Right lobe of liver (tissue), 6 donors: ENCODE measurements at places on chromosomes 16 and 17. TPM values are rescaled to one million over a fixed set of nuclear protein-coding genes. Genes with fewer than 3 reads are reported as not detected.

DNA sequence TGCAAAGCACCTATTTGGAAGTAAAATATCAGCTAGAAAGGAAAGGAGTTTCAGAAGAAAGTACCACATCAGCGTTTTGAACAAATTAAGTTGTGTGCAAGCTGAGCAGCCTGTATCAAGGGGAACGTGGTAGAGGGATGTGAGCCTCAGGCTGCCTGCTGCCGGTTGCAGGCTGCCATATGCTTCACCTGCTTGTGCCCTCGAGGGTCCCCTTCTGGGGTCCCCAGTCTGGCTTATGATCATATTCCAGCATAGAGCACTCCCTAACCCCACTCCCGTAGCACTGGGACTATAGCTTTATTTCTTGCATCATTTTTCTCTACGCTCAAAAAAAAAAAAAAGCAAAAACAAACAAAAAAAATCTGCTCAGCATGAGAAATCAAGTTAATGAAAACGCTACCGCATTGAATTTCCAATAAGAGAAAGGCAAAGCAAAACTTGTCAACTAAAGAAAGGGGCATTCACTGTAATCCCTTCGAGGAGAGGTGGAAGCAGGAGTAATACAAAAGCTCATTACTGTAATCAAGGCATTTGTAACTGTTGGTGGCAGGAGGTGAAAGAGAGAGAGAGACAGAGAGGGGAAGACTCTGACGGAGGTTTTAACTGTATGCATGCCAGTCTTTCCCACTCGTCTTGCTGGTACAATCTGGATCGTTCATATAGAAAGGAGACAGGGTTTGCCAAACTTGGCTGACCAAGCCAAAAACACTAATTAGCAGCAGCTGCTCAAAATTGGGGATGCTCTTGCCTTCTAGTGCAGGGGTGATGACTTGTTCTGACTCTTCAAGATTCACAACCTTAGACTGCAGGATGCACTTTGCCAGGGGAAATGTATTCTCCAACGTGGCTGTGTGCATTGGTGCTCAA is 258.2 kb upstream of the HSBP1 start:
- DNase-seq, result no peak

GRCh38 chr16:3089717-3090592 is 9.1 kb downstream of the ZSCAN10 start:
- DNase-seq, result peak; percentile 45

DNA sequence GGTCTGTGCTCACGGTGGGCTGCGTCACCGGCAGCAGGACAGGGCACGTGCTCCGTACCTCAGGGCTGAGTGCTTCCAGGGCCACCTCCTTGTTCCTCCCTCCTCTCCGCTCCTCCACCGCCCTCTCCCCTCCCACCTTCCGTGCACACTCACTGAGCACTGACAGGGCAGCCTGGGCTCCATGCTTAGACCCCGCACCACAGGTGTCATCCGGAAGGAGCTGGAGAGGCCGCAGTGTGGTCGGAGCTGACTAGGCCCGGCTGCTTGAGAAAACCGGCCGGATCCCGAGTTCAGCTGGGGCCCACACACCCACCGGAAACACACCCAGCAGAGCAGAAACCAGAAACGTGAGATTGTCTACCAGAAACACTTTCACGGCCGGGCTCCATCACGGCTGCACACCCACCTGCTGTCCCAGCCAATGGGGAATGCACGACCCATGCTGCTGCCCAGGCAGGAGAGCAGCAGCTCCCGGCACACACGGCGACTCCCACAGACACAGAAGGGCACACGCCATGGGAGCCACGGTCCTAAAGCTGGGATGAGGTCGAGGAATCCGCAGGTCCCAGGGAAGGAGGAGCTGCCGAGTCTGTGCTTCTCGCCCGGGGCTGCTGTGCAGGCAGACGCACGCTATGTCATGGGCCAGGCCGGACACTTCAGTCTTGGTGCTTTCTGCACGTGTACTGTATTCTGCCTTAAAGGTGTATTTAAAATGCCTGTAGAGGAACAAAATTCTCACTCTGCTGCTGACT is 55.0 kb upstream of the ZNF469 start:
- no peak for DNase-seq

The TMIGD1 gene
- total RNA-seq, result not detected

DNA sequence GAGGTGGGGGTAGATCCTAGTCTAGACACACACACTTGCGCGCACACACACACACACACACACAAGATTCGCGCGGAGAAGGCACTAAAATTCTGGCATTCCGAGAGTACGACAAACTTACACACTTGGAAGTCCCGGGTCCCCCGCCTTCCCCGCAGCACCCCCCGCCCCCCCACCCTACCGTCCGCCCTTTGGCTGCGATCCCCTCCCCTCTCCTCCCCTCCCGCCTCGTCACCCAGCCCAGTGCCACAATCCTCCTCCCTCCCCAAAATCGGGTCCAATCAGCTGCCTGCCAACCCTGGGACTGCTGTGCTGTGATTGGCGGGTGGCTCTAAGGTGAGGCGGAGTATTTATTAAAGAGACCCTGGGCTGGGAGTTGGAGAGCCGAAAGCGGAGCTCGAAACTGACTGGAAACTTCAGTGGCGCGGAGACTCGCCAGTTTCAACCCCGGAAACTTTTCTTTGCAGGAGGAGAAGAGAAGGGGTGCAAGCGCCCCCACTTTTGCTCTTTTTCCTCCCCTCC is at the start of gene SOX9:
TSS of gene SOX9 (plus strand) at position 379 of the 522 bp plus-strand sequence. CDS start 372 bp downstream, outside the sequence.
- DNase-seq, result peak; percentile 85

GRCh38 chr16:78816499-78817195 is 717.2 kb downstream of the WWOX start:
- DNase-seq, result no peak

GRCh38 chr16:73778887-73779286 is 517.7 kb upstream of the PSMD7 start:
- no peak for DNase-seq

DNA sequence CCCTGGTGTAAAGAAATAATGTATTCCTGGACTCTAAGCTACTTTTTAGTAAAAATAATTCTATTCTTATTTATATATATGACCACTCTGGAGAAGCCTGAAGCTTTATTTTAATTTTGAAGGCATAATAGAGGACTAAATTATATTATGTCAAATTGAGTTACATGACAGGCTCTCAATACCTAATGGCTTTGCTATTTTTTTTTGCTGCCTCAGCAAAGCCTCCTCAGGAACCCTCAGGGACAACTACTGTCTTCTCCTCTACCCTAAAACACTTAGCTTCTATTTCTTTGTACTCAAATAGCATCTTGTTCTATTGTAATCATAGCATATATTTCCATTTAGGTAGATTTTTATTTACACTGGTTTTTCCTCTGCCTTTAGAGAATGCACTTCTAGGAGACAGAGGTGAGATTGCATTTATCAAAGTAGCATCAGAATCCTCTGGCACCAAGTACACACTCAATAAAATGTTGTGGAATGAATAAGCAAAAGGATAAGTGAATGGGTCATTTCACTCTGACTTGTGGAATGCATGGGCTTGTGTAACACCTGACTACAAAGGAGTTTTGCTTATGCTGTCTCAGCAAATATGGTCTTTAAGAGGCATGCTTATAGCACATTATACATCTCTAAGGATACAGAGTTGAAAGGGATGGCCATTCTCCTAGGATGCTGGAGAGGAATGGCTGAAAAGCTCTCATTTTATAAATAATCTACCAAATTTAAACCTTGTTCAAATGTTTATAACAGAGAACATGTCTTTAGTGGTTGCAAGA is 605.2 kb downstream of the KCNJ2 start:
- no peak for DNase-seq

DNA sequence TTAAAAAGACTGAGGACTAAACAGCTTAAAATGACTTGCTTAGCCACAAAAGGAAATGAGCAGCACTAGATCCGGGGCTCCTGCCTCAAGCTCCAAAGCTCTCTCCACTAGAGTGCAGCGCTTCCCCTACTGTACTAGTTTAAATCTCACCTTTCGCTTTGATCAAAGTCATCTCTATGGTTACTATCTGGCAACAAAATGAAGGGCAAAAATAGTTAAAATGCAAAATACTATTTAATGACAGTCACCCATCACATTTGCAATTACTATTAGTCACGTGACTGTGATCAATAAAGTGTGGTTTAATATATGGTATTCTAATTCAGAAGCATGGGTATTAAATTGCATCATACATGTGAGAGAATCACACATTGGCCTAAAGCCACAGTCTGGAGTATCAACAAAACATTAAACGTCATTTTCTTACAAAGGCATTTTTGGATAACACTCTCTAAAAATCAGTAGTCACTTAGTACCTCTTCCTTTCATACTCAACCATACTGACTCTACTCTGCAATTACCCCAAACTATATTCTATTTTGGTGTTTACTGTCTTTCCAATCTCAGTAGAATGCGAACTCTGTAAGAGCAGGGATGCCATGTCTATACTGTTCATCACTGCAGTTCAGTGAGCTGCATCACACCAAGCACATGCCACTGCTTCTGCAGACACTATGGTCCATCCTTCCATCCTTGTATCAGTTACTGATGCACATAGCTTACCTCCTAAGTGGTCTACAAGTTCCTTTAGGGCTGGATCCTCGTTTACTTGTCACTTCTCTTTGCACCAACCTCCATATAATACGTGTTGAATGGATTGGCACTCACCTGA is 6.2 kb downstream of the PSMD12 start:
- no peak for DNase-seq

DNA sequence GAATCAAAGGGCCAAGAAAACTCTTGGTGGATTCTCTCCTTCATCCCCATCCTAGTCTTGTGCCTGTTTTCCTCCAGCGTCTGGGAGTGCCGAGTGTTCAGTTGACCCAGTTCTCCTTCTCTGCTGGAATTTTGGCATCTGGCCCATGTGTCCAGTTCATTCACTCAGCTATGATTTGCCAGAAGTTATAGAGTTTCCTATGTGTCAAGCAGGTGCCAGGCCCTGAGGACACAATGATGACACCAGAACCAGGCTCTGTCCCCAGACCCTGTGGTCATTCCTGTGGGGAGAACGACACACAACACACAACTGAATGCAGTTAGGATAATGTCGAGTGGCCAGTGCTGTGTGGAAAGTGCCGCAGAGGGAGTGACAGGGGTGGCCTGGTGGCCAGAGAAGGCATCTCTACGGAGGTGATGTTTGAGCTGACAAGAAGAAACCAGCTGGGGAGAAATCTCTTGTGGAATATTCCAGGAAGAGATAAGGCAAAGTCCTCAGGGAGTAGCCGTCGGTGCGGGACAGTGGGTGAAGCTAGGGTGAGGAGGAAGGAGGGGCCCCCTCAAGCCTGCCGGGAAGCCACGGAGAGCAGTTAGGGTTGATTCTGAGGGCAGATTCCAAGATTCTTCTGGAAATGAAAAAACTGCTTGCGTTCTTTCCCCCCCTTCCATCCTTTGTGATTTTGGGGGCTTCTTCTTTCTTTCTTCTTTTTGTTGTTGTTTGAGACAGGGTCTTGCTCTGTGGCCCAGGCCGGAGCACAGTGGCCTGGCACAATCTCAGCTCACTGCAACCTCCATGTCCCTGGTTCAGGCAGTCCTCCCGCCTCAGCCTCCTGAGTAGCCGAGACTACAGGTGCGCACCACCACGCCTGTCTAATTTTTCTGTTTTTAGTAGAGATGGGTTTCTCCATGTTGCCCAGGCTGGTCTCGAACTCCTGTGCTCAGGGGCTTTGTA is 35.8 kb upstream of the IL34 start:
- DNase-seq, result no peak

The CACNG1 gene
- not detected for total RNA-seq

GRCh38 chr16:50838165-50838564 is 96.3 kb downstream of the CYLD start:
- no peak for DNase-seq

- DNase-seq, result no peak
These were observed 32.8 kb downstream of the XYLT1 start for GRCh38 chr16:17437981-17438380.

- DNase-seq, result no peak
These were observed 1.5 kb downstream of the IRX5 start for GRCh38 chr16:54932021-54932660.

DNA sequence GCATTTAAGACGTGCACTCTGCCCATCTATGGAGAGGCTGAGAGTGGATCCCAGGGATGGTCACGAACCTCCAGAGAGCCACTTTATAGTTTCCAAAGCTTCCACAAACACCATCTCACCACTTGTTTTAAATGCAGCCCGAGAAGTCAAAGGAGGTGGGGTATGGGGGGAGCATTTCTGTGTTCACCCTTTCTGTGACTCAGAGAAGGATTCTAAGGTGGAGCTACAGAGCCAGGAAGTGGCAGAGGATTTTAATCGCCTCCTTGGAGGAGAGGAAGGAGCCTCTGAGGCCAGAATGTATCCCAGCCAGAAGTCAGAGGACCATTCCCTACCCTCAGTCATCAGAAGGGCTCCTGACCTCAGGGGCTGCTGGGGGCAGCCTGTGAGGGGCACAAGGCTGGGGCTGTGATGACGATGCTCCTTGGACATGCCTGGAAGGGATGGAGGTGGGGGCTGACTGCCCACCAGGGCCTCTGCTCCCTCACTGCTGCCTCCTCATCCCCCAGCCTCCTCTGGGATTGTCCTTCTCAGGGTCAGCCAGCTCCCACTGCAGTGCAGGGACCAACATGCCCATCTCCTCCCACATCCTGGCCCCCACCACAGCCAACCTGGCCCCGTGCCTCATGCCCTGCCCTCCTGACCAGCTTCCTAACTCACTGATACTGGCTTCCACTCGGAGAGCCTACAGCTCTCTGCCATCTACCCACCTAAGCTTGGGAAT is 2.8 kb downstream of the XYLT2 start:
- no peak for DNase-seq

The CCDC78 gene
- total RNA-seq, result not detected

The USP6 gene
- total RNA-seq, result not detected

- no peak for DNase-seq
These were observed 183.1 kb downstream of the CYLD start for GRCh38 chr16:50924759-50925545.

The CFAP119 gene
- 0.62 TPM for total RNA-seq

GRCh38 chr16:56911771-56912571 is 20.0 kb upstream of the HERPUD1 start:
- no peak for DNase-seq

The CDH11 gene
- 2.9 TPM for total RNA-seq

- no peak for DNase-seq
These were observed 83.0 kb downstream of the ABCC1 start for GRCh38 chr16:16032271-16032979.

DNA sequence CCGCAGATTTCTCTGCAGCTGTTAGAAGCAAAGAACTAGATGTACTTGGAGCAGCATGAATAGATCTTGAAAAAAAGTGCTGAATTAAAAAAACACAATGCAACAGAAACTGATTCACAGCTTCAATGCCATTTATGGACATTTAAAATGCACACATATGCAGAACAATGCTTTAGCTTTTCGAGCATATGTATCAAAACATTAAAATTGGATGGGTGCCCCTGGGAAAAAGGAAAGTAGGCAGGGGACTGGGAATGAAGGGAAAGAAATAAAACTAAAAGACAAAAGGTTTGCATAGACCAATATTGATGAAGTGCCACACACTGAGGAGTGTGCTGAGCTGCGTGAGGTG is 5.0 kb downstream of the KCTD13 start:
- DNase-seq, result no peak

The KRT39 gene
- not detected for total RNA-seq

DNA sequence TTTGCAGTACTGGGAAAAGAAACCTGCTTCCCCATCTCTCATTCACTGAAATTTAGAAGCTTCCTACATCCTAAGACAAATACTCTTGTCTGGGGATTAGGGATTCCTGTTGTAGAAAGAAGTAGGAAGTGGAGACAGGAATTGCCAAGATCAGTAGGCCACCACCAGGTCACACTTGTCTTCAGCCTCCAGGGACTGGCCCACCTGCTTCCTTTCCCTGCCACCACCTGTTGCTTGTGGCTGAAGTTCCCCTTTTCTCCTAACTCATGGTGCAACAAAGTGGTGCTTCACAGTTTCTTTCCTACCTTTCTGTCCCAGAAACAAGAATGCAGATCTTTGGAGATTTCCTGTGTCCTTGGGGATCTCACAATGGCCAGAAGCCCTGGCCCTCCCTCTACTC is 82.4 kb downstream of the WNT3 start:
- DNase-seq, result no peak

GRCh38 chr17:55245986-55246385 is 18.8 kb upstream of the HLF start:
- no peak for DNase-seq

The KRTAP17-1 gene
- not detected for total RNA-seq
